ENCODE measurements at places on chromosomes 11 and 22.

- DNase-seq = peak; percentile 74
These were observed 111.2 kb downstream of the MRTFA start for GRCh38 chr22:40525250-40525884.

- no peak for DNase-seq
These were observed 122.7 kb upstream of the FAT3 start for GRCh38 chr11:92101920-92102319.

- DNase-seq = no peak
These were observed 44.3 kb downstream of the MICAL3 start for GRCh38 chr22:17980015-17980590.

- no peak for DNase-seq
These were observed 26.5 kb downstream of the RPL27A start for GRCh38 chr11:8709002-8709672.

DNA sequence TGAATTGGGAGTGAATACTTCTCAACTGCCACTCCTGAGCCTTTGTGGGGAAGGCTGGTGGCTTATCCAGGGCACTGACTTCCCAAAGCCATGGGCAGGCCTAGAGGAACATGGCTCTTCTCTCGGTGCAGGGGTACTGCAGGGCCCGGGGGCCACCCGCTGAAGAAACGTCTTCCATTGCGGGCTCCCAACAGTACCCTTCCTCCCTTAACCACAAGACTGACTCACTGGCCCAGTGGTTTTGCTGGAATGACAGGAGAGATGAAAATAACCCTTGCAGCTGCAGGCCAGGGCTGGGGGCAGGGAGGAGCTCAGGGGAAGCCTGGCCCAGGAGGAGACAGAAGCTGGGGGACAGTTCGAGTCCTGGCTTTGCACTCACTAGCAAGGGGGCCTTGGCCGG is 13.5 kb downstream of the TXN2 start:
- DNase-seq = no peak

DNA sequence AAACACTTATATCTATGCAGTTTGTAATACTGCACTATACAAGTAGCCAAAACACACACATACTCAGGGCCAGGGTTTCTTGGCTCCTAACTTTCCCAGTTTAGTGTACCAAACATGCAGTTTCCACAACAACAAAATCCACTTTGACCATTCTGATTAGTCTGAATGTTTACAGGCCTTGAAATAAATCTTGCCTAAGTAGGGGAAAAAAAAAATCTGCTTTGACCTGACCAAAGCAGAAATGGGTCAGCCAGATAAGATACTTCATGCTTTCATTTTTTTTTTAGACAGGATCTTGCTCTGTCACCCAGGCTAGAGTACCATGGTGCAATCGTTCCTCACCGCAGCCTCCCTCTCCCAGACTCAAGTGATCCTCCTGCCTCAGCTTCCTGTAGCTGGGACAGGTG is 10.1 kb downstream of the PRR14L start:
- no peak for DNase-seq

- DNase-seq = no peak
These were observed 286.6 kb downstream of the ETS1 start for GRCh38 chr11:128300785-128301184.

DNA sequence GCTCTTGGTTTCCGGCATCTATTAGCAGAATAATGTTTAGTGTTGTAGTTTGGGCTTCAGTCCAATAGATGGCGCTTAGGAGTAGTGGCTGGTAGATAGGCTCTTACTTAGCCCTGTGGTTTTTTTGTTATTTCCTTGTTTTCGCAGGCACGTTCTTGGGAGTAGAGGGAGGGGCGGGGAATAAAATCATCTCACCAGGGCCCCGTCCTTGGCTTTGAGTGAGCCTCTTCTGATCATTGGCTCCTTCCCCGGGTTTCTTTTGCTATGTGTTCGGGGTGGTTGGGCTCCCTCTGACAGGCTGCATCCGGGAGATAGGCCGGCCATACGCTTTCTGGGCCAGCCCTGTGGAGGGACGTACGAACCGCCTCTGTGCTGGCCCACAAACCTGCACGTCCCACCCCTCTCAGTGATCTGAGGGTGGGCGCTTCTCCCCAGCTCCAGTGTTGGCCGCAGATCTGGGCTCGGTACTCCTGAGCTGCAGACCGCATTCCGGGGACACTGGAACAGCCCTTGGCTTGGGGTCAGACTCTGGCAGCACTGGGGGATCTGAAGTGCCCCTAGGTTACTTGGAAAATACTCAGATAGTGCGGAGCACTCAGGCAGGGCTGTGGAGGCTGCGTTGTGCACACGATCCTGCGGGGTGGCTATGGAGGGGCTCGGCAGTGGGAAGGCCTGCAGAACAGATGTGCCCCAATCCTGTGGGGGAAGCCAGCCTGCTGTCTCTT is 217.0 kb downstream of the DYNC2H1 start:
- DNase-seq = no peak

- DNase-seq = no peak
These were observed 481.7 kb upstream of the CADM1 start for GRCh38 chr11:115985896-115986295.

- DNase-seq = no peak
These were observed 34.0 kb upstream of the RFPL3 start for GRCh38 chr22:32323513-32324164.

GRCh38 chr11:207863-208180 is 314 bp downstream of the RIC8A start:
- no peak for DNase-seq

- DNase-seq = no peak
These were observed 45.1 kb downstream of the ST14 start for GRCh38 chr11:130204703-130205095.

- DNase-seq = peak; percentile 46
These were observed 44.9 kb upstream of the ETS1 start for GRCh38 chr11:128632141-128632791.

GRCh38 chr11:1485504-1485885 is 1.1 kb downstream of the MOB2 start:
- DNase-seq = no peak

GRCh38 chr11:61980783-61981541 is 13.5 kb upstream of the FTH1 start:
- no peak for DNase-seq

GRCh38 chr22:28609921-28610320 is 69.7 kb downstream of the TTC28 start:
- no peak for DNase-seq

DNA sequence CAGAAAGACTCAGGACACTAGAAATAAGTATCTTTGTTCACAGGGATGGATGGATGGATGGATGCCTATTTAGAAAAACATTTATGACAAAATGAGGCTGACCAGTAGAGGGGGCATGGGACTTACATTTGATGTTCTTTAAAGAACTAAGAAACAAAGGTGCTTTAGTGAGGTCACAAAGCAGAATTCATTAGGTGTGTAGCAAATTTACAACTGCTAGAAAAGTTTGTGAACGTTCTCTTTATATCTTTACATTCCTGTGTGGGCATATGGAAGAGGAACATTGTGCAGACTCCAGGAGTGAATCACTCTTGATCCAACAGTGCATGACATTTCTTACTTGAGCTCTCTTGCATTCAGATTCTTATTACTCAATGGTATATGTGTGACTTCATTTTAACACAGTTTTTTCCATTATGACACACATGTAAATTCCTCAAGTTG is 15.8 kb upstream of the SIK2 start:
- peak; percentile 27 for DNase-seq

DNA sequence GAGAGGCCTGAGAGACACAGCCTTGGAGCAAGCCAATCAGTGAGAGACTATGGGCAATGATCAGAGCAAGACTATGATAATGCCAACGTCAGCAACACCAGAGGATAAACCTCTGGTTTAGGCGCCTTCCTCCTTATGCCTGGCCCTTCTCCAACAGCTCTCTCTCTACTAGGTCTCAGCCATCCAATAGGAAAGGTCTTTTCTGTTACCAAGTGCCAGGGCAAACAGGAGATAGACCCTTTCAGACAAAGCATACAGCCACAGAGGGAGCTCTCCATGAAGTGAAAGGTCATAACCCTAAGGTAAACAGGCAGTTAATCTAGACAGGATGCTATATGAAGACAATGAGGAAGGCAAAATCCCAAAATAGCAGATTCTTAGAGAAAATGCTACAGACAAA is 9.5 kb downstream of the STK33 start:
- DNase-seq = no peak

DNA sequence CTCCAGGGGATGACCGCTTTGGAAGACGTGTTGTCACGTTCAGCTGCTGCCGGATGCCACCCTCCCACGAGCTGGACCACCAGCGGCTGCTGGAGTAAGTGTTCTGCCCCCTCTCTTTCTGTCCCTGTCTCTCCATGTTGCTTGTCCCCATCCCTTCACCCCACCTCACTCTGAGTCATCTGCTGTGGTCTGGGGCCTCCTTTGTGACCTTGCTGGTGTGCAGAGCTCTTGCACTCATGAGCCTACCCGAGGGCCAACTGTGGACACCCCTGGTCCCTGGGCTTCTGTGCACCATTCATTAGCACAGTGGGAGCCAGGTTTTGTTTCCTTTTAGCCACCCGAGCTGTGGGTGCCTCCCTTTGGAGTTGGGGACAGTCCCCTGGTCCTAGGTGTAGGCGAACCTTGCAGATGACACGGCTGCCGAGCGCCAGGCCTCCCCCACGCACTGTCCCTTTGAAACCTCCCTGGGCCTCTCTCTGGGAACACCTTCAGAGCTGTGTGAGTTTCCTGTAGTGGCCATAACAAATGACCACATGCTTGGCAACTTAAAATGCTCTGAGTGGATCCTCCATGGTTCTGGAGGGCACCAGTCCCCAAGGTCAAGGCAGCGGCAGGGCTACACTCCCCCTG is 49.8 kb downstream of the ARHGAP8 start:
- DNase-seq = no peak

DNA sequence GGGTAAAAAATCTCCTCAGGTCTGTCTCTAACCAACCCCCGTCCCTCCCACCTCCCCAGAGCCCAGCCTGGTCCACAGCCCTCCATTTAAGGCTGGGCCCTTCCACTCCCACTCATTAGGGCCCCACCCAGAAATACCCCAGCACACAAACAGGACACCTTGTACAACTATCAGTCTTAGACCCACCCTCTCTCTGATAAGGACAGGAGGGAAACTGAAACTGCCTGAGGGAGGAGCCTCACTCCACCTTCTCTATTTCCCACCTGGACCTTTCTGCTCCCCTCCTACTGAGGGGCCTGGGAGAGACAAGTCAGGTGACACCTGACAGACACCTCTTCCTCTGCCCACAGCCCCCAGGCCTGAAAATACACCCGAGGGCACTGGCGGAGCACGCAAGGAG is 90.2 kb downstream of the PLEKHA7 start:
- DNase-seq = no peak

DNA sequence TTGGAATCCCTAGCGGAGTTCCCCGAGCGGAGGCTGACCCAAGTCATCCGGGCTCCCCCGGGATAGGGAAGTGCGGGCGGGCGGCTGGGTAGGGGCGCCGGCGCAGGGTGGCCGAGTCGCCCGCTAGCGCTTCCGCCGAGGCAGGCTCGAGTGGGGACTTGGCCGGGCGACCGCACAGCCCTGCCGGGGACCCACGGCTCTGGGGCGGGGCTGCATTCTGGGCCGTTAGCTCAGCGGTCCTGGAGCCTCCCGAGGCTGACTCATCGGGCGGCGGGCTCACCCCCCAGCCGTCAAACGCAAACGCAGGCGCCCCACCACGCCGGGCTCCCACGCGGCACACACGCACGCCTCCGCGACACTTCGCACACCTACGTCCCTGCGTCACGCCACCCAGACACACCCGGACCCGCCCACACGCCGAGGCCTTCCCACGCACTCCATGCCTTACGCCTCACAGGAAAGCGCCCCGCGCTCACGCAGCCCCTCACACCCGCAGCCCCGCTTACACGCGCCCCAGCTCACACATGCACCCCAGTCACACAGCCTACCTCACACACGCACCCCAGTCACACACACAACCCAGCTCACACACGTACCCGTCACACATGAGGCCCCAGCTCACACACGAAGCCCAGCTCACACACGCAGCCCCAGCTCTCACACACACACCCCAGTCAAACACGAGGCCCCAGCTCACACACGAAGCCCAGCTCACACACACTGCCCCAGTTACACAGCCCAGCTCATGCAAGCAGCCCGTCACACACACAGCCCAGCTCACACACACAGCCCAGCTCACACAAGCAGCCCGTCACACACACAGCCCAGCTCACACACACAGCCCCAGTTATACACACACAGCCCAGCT is 1.2 kb downstream of the PHLDB1 start:
- DNase-seq = peak; percentile 90

DNA sequence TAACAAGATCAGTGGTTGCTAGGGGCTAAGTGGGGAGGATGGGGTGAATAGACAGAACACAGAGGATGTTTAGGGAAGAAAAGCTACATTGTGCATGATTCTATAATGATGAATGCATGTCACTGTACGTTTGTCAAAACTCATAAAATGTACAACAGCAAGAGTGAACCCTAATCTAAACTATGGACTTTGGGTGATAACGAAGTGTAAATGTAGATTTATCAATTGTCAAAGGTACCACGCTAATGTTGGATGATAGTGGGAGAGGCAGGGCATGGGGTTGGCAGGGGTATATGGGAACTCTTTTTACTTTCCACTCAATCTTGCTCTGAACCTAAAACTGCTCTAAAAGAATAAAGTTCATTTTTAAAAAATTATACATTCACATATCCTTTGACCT is 21.3 kb upstream of the SLC5A1 start:
- DNase-seq = no peak

GRCh38 chr11:15710580-15711275 is 596.0 kb downstream of the INSC start:
- no peak for DNase-seq

- no peak for DNase-seq
These were observed 198.5 kb upstream of the MTNR1B start for GRCh38 chr11:92770981-92771380.

DNA sequence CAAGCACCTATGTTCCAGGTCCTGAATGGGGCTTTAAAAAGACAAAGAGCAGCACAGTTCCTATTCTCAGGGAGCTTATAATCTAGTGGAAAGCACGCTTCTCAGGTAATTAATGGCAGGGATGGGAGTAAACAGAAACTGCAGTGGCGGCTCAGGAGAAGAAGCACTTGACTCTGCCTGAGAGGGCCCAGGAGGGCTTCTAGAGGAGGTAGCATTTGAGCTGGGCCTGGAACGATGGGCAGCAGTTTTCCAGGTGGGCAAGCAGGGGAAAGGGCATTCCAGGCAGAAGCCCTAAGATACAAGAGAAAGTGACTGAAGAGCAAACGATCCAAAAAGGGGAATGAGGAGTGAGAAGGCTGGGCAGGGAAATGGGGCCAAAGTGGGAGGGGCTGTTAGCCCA is 37.1 kb upstream of the CHST1 start:
- DNase-seq = no peak

DNA sequence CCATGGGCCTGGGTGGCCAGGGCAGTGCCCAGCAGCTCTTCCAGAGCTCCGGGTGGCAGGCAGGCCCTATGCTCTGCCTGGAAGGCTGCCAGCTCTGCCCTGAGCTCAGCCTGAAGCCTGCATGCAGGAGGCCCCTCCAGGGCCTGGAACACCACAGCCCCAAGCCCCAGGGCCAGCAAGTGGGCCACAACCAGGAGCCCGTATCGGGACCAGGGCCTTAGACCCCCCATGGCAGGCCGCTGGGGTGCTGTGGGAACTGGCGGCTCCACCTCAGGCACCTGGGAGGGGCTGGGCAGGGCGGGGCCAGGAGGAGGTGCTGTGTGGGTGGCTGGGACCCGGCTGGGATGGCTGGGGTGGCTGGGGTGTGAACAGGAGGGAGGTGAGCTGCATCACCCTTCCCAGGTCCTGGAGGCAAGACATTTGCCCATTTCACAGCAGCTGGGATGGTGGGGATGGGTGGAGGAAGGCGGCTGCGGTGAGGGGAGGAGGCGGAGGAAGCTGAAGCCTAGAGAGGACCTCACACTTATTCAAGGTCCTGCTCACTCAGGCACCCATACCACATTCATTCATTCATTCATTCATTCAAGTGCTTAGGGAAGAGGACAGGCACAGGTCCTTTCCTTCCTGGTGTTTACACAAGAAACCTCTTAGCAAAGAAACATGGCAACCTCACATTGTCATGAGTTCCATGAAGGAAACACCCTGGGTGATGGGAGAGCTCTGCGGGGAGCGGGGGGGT is at the start of gene KCNK7:
TSS of gene KCNK7 (minus strand) at position 258 of the 739 bp plus-strand sequence. CDS start at position 230, 28 bp downstream.
- no peak for DNase-seq

All from activated CD4-positive, alpha-beta T cell treated with anti-CD3 and anti-CD28 coated beads, Interleukin-2, amount 50 U/mL, for 4 hours (primary cell).